ENCODE measurements at places on chromosomes 4 and X.
A peak's percentile ranks its signal among the peaks of the same experiment; 100 is the strongest.

DNA sequence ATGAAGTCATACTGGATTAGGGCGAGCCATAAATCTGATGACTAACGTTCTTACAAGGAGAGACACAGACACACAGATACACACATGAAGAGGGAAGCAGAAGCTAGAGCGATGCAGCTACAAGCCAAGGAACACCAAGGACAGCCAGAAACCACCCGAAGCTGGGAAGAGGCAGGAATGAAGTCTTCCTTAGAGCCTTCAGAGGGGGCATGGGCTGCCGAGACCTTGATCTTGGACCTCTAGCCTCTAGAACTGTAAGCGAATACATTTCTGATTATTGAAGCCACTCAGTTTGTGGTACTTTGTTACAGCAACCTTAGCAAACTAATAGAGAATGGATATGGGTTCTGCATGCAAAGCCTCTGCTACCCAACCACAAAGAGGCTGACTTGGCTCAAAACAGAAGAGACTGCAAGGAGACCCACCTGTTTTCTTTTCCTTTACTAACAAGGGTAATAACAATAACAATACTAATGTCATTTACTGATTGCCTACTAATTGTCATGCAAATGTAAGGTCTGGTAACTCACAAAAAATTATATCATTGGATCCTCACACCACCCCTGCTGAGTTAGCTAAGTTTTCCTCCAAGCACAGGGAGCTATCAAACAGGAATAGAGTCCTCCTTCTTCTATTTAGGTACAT is 10.1 kb upstream of the LDB2 start:
- DNase-seq, result no peak

- no peak for DNase-seq
These were observed 204.2 kb upstream of the CASK start for GRCh38 chrX:42127563-42127962.

- DNase-seq, result no peak
These were observed 84.1 kb downstream of the TMEM164 start for GRCh38 chrX:110086916-110087484.

GRCh38 chr4:113639326-113639725 is 122.2 kb downstream of the CAMK2D start:
- DNase-seq, result no peak

- DNase-seq, result no peak
These were observed 35.6 kb upstream of the ADRA2C start for GRCh38 chr4:3730422-3731190.

- no peak for DNase-seq
These were observed 1029.7 kb downstream of the FAT4 start for GRCh38 chr4:126344472-126344871.

- DNase-seq, result no peak
These were observed 112.0 kb downstream of the AFF2 start for GRCh38 chrX:148612431-148612830.

DNA sequence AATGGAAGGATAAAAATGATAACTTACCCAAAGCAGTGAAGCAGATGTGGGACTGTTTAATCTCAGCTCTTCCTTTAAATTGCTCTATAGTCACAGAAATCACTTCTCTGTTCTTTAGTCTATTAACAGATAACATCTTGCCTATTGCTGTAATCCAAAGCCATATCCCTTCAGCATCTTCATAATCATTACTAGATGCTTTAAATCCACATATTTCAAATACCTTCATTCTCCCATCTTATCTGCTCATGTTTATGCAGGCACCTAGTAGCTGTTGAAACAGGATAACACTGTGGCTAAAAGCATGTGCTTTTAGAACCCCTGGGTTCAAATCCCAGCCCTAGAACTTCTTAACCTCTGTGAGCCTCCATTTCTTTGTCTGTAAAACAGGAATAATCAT is 209.9 kb downstream of the RELL1 start:
- DNase-seq, result no peak

GRCh38 chr4:117661091-117662072 is 372.9 kb upstream of the NDST3 start:
- DNase-seq, result no peak

GRCh38 chrX:47807548-47807947 is 29.2 kb upstream of the ZNF81 start:
- no peak for DNase-seq

DNA sequence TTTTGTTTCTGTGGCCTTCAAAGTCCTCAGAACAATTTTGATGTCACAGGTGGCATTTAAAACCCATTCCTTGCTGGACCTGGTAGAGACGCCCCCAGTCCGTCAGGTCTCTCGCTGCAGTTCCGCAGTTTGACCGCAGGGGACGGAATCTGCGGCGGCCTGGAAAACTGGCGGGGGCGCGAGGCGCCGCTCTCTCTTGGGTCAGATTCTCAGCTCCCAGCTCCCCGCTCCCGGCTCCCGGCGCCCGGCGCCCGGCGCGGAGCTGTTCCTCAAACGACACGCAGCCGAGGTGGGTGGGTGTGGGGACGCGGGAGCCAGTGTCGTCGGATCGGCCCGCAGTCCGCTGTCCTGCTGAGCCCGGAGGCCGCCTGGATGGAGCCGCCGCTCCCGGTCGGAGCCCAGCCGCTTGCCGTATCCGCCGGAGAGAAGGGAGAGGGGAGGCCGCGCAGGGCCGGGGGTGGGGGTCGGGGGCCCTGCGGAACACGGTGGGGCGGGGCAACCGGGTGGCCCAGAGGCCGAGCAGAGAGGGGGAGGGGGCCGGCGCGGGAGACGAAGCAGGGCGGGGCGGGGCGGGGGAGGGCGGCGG is at the start of gene OCRL:
Gene OCRL (plus strand): TSS at position 192 of the 586 bp plus-strand sequence. CDS start 181 bp downstream, at position 373.
- DNase-seq, result peak; percentile 66

DNA sequence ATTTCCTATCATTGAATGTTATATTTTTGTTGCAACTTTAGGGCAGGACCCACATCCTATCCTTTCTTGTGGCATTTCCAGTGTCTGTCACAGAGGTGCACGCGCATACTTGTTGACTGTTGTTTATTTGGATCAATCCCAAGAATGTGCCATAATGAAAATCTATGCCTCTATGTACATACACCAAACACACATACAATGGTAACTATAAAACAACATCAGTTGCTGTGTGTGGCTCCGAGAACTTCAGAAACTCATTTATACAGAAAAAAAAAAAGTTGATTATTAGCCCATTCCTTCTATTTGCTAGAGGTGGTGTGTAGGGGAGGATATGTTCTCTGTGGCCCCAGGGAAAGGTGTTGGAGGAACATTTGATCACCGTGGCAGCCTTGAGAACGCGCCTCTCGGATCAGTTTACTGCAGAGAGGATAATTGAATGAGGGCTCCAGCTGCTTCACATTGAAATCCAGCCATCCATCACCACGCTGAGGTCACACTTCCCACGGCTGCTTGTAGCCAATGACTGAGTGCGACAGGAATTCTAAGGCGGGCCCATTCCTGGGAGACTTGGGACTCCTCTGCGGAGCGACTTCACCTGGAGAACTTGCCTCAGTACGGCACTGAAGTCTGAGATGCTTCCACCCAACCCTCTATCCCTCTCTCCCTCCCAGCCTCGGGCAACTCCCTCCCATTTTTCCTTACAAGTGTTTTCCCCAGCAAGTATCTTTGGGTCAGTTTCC is 19.5 kb downstream of the SMPX start:
- DNase-seq, result no peak

Data from frontal cortex (tissue), 4 donors.